ENCODE measurements at places on chromosomes 6 and 20.

DNA sequence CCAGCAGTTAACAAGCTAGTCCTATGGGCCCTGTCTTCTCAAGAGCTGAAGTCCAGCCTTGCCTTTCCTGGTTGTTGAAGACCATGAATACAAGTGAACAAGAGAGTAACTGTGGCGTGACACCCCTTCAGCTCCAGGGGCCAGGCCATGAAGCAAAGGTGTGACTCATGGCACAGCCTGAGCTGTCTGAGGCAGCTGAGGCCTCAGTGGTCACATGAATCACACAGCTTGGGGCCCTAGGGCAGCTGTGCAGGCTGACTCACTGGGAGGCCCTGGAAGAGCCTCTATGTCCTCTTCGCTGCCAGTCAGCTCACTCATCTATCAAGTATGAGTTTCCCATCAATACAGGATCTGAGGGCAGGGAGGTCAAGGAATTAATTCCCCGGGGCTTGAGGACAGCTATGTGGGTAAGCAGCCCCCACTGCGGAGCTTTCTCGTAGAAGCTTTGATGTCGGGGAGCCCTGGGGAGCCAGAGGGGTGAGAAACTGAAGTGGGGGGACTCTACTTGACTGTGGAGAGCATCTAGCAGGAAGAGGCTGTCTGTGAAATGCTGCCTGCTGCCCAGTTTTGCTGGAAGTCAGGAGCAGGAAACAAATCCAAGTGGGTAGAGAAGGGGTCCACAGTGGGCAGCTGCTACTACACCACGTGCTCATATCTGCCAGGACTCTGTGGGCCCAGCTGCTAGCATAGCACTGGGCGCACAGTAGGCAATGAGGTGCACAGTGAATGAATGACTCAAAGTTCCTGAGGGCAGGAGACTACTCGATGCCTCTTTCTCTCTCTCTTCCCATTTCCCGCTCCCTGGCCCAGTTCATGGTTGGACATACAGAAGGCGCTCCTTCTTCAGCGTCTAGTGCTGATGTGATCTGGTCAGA is 13.7 kb upstream of the FAM83C start:
- peak; percentile 100 for DNase-seq

GRCh38 chr6:21666201-21666691 is 72.7 kb downstream of the SOX4 start:
- no peak for DNase-seq

- no peak for DNase-seq
Observed at GRCh38 chr6:126480268-126480667, 140.4 kb downstream of the CENPW start.

GRCh38 chr6:18746727-18747126 is 359.6 kb downstream of the RNF144B start:
- DNase-seq: no peak

GRCh38 chr20:54208548-54209176 is 775 bp downstream of the PFDN4 start:
- DNase-seq: peak; percentile 53

DNA sequence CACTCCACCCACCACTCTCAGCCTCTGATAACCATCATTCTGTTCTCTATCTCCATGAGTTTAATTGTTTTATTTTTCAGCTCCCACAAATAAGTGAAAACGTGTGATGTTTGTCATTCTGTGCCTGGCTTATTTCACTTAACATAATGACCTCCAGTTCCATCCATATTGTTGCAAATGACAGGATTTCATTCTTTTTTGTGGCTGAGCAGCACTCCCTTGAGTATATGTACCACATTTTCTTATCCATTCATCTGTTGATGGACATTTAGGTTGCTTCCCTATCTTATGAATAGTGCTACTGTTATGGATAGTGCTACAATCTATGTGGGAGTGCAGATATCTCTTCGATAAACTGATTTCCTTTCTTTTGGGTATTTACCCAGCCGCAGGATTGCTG is 103.3 kb upstream of the PDE7B start:
- DNase-seq: no peak

DNA sequence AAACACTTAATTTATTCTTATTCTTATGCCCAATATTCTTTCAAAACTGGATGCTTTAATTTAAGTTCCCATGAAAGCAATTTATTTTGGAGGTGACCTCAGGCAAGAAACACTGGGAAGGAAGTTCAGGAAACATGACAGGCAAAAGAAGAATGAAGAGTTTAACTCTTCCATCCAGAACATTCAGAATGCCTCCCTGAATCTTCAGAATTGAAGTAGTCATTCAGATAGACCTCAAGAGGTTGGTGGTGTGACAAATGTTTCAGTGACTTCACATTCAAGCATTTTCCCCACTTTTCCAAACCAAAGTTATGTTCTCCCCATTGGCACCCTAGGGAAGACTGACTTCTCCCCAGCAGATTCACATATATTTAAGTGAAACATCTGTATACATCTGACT is 110.5 kb downstream of the HAO1 start:
- no peak for DNase-seq

DNA sequence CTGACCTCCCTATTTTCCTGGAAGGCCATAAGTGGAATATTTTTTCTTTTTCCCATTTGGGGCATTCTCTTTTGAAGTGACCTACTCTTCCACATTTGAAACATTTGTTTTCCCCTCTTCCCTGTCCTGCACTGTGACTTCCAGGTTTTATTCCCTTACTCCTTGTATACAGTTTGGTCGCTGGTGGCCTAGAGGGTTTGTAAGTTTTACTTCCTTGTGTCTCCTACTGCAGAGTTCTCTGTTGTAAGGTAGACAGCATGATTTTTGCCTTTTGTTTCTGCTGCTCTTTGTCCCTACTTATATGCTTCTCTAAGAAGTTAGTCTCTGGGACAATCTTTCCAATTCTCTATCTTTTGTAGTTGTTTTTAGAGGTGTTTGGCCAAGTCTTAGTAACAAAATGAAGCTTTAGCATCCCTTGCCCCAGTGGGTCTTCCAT is 7.4 kb upstream of the ZNFX1 start:
- no peak for DNase-seq

DNA sequence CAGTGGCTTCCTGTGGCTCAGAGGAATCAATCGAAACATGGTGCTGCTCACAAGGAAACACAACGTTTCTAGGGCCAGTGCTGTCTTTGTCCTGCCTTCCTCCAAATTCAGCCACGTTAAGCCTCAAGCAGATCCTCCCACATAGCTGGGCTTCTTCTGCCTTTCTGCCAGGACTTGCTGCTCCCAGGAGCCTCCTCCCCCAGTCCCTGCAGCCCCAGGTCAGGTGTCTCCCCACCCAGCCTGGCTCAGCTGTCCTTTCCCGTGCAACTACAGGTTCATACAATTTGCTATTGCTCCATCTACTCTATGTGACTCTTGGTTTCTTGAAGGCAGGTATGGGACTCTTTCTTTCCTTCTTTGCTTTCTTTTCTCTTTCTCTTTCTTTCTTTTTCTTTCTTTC is 215.3 kb upstream of the RNF24 start:
- DNase-seq: peak; percentile 61

- no peak for DNase-seq
Observed at GRCh38 chr6:157281570-157281969, 41.7 kb downstream of the TMEM242 start.

DNA sequence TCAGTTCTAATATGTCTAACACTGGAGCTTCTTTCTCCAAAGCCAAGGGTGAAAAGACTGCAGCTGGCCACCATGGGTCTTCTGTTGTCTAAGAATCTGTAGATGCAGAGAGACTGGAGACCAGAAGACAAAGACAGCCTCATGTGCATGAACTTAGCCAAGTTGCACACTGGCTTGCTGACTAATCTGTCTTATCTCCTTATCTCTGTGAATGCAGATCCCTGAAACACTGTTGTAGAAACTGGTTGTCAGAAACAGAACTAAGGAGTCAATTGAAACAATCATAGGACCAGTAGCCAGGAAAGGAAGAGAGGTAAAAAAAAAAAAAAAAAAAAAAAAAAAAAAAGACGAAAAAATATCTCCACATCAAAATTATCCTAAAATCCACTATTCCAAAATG is 109.7 kb downstream of the BFSP1 start:
- no peak for DNase-seq

- peak; percentile 72 for DNase-seq
Observed at GRCh38 chr6:133774356-133774755, 114.6 kb upstream of the TCF21 start.

- no peak for DNase-seq
Observed at GRCh38 chr20:31508517-31509244, 5.6 kb upstream of the HM13 start.

- DNase-seq: no peak
Observed at GRCh38 chr6:137362878-137363804, 131.1 kb downstream of the OLIG3 start.

- no peak for DNase-seq
Observed at GRCh38 chr20:57672164-57672563, 37.7 kb downstream of the PMEPA1 start.

DNA sequence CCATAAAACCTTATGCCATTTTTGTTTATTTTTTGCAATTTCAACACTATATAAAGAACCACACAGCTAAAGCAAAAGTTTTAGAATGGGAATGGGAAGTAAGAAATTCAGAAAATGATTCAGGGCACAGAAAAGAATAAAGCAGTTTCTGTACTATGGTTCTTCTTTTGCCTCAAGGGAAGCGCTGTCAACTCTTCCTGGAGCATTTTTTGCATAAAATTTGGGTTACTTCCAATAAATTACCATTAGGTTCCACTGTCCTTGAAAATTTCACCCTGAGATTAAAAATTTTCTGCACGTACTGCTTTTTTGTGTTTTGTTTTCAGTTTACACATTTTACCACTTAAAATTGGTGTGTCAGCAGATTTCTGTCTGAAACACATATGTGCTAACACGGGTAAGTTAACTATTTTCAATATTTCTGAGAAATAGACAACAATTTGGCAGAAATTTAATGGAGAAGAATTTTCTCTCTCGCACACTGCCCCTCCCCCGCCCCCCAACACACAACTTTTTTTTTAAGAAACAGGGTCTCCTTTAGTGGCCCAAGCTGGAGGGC is 79.6 kb downstream of the ADAT2 start:
- DNase-seq: no peak

DNA sequence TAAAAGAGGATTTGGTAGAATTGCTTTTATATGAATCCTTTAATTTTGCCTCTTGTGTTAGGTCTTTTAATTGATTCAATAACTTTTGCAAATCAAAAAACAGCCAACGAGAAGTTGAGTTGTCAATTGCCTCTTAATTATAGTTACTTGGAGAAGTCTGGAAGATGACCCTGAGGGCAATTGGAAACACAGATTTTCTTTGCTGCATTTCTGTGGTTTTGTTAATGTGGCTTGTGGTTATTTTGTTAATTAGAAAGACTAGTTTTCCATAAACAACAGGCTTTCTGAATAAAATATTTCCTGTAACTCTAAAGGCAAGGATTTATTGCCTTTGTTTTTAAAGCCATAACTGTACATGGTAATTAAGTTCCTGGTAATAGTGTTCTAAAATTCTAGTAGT is 513.0 kb downstream of the EPHA7 start:
- DNase-seq: no peak

- no peak for DNase-seq
Observed at GRCh38 chr6:148491638-148492251, 149.1 kb downstream of the SASH1 start.

DNA sequence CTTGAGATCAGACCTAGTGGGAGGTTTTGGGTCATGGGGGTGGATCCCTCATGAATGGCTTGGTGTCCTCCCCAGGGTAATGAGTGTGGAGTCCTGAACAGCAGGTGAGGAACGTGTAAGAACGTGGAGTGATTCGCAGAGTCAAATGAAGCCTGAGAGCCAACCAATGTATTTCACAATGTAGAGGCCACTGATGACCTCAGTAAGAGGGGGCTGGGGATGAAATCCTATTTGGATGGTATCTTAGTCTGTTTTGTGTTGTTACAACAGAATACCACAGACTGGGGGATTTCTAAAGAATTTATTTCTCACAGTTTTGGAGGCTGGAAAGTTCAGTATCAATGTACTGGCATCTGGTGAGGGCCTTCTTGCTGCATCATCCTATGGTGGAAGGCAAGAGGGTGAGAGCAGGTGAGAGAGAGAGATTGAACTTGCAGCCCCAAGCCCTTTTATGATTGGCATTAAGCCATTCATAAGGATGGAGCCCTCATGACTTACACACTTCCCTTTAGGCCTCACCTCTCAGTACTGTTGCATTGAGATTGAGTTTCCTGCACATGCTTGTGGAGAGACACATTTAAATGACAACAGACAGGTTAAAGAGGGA is 47.3 kb upstream of the HIVEP1 start:
- DNase-seq: peak; percentile 27

- DNase-seq: no peak
Observed at GRCh38 chr20:278181-278580, 12.4 kb downstream of the C20orf96 start.

DNA sequence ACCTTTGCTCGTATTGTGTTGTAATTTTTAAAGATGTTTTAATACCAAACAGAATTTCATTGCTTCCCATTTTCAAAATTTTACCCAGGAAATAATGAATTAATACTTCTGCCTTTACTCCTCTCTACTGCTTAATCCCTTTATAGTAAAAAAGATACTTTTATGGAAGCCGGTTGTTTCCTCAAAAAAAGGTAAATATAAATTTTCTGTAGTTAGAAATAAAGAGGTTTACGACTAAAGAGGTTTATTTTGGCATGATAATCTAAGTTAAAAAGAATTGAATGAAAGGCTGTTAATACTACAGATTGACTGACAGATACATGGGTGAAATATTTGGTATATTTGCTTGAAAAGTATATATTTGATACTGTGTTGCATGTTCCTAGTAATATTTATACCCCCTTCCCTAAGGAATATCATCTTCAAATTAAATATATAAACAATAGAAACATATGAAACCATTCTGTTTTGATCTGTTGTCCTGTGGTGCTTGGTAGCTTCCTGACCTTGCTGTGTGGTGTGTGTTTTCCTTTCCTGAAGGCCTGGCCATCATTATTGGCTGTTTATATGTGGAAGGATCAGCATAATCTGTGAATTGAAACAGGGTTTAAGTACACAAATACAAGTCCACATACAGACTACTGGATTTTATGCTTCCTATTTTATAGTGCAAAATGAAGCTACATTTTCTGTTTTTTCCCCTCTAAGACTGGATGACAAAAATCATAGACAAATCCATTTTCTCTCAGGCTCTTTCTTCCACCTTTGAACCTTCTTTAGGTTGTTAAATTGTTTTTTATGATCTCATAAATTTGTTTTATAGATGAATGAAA is 2.3 kb downstream of the LIN28B start:
- DNase-seq: no peak

- DNase-seq: no peak
Observed at GRCh38 chr20:57532104-57532503, 7.2 kb upstream of the CTCFL start.

GRCh38 chr6:159713984-159714383 is 13.3 kb upstream of the WTAP start:
- DNase-seq: no peak

GRCh38 chr20:18727032-18727508 is 86.5 kb upstream of the SCP2D1 start:
- peak; percentile 19 for DNase-seq

Data from epithelial cell of esophagus (primary cell).